ENCODE measurements at places on chromosomes 6 and 20.

- no peaks in the 10 kb centered on the region for H3K36me3 ChIP-seq
- H3K27me3 ChIP-seq: no peaks in the 10 kb centered on the region
- H3K4me3 ChIP-seq: no peak overlapping the region
- H3K4me1 ChIP-seq: peaks cover 8% of the 10 kb centered on the region
- no peak for DNase-seq
- no peak overlapping the region for H3K27ac ChIP-seq
These were observed 120.2 kb upstream of the RAB32 start for GRCh38 chr6:146423452-146423851.

DNA sequence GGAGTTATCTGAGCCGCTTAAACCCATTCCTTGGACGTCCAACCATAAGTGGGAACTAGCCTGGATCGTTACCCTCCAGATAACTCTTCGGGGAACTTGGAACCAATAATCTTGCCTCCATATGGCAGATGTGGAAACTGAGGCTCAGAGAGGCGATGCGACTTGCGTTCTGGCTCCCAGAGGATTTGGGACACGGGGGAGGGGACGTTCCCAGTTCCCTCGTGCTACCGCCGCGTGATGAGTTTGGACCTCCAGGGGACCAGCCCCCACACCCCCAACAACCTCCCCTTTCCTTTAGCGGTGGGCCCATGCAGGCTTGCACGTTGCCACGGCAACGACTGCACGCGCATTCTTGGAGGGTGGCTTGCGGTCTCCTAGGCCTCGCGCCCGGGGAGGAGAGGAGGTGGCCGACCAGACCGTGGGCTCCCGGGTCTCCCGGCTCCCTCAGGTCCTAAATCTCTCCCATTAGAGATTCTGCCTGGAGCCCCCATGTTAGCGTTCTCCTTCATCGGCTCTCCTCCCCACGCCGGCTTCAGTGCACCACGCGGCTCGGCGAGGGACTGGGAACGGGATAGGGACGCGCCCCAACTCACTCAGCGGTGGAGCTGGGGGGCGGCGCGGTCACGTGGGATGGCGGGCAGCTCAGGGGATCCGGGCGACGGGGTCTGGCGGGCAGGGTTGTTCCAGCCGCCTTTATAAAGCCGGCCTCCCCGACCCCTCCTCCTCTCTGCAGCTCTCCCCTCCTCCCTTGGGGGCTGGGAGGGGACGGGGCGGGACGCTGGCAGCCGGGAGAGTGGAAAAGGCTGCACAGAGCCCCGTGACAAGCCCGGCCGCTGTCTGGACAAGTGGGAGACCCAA is at the start of gene PLTP:
Gene PLTP (minus strand): TSS at position 670 of the 858 bp plus-strand sequence. CDS start 703 bp downstream, outside the sequence.
- H3K4me3 ChIP-seq: peak within 1 kb of the TSS; percentile 68
- H3K36me3 ChIP-seq: no peaks in the 10 kb centered on the region
- peaks cover 4% of the 10 kb centered on the region for H3K27me3 ChIP-seq
- H3K4me1 ChIP-seq: peaks cover 5% of the 10 kb centered on the region
- peak; percentile 89 for DNase-seq

- H3K36me3 ChIP-seq: no peaks in the 10 kb centered on the region
- DNase-seq: no peak
- H3K4me3 ChIP-seq: no peak overlapping the region
- H3K4me1 ChIP-seq: peaks cover 10% of the 10 kb centered on the region
- no peaks in the 10 kb centered on the region for H3K27me3 ChIP-seq
These were observed 78.5 kb upstream of the MAFB start for GRCh38 chr20:40767615-40767924.

- peaks cover 15% of the 10 kb centered on the region for H3K4me1 ChIP-seq
- H3K36me3 ChIP-seq: no peaks in the 10 kb centered on the region
- DNase-seq: no peak
- H3K4me3 ChIP-seq: no peak overlapping the region
- no peaks in the 10 kb centered on the region for H3K27me3 ChIP-seq
These were observed 3.0 kb upstream of the MLIP start for GRCh38 chr6:54108271-54108670.

DNA sequence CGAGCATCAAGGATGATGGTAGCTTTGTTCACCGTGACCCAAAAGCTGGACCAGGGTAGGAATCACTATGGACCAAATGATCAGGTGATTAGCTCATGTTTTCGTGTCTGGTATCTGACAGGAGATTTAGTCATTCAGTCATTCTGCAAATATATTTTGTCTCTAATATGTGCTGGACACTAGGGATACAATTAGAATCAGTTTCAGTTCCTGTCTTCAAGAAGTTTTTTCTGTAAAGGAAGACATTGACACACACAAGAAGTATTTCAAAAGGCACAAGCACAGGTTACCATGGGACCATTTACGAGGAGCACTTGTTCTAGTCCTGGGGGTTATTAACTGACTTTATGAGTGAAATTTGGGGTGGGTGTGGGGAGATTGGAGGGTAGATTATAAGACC is 244.9 kb downstream of the HIVEP2 start:
- H3K27me3 ChIP-seq: no peaks in the 10 kb centered on the region
- H3K4me1 ChIP-seq: no peaks in the 10 kb centered on the region
- H3K36me3 ChIP-seq: no peaks in the 10 kb centered on the region
- no peak overlapping the region for H3K4me3 ChIP-seq
- DNase-seq: no peak

- no peaks in the 10 kb centered on the region for H3K36me3 ChIP-seq
- H3K27ac ChIP-seq: no peak overlapping the region
- H3K27me3 ChIP-seq: no peaks in the 10 kb centered on the region
These were observed 112.3 kb upstream of the CST7 start for GRCh38 chr20:24836661-24837299.

GRCh38 chr6:163750431-163751031 is 336.0 kb downstream of the QKI start:
- DNase-seq: no peak
- H3K27ac ChIP-seq: no peak overlapping the region
- no peak overlapping the region for H3K4me3 ChIP-seq
- no peaks in the 10 kb centered on the region for H3K36me3 ChIP-seq
- no peaks in the 10 kb centered on the region for H3K27me3 ChIP-seq
- H3K4me1 ChIP-seq: peaks cover 14% of the 10 kb centered on the region

DNA sequence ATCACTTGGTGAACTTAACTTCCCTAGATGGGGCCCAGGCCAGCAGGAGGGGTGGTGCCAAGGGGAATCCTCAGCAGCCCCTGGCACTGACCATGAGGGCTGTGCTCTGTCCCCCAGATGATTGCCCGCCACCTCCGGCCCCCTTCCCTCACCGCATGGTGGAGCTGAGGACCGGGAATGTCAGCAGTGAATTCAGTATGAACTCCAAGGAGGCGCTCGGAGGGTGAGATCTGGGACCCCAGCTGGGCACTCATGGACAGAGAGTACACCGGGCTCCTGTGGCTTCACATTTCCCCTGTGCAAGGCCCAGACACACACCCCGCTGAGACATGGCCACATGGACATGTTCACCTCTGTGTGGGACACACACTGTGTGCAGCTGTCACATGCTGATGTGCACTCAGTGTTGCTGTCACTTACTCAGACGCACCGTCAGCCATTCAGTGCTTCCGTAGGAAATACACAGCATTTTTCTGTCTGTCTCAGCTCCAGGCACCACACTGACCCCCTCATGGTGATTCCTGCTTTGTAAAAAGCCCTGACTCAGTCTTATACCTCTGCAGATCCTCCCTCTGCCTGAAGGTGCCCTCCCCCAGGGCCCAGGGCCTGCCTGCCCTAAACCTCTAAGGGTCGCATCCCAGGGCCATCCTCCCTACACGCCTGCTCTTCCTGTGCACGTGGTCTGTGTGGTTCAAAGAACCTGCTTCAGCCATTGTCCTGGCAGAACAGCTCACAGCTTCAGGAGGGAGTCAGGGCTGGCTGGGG is 4.4 kb downstream of the MYLK2 start:
- no peaks in the 10 kb centered on the region for H3K27me3 ChIP-seq
- H3K36me3 ChIP-seq: no peaks in the 10 kb centered on the region
- no peak for DNase-seq

GRCh38 chr20:47680804-47681529 is 104.3 kb downstream of the SULF2 start:
- H3K36me3 ChIP-seq: no peaks in the 10 kb centered on the region
- H3K27ac ChIP-seq: no peak overlapping the region
- H3K27me3 ChIP-seq: no peaks in the 10 kb centered on the region

GRCh38 chr20:62953839-62954703 is 1.6 kb downstream of the SLC17A9 start:
- peak; percentile 73 for DNase-seq
- peaks cover 6% of the 10 kb centered on the region for H3K27me3 ChIP-seq
- no peaks in the 10 kb centered on the region for H3K36me3 ChIP-seq
- peaks cover 21% of the 10 kb centered on the region for H3K4me1 ChIP-seq
- H3K27ac ChIP-seq: no peak overlapping the region
- peak overlapping the region; percentile 32 for H3K4me3 ChIP-seq

DNA sequence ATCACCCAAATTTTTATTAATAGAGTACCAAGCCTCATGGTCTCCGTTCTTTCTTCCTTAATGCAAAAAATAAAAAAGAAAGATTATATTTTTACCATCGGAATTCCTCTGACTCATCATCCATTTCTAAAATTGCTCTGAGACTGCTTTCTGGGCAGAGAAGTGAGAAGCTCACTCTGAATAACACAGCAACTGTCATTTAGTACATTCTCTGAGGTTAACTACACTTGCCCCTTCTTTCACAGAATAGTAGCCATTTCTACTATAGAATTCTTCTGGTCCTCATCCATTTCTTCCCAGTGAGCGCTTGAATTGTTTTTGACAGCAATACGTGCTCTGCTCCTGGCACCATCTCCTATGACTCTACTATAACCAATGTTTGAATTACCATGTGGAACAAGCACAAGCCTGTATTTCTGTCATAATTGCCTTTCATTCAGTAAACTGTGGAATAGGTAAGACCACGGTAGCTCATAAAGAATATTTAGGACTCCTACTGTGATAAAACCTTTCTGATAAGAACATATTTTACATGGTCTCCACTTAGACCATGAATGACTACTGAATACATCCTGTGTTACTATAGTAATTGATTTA is 435.5 kb upstream of the NRSN1 start:
- no peaks in the 10 kb centered on the region for H3K27me3 ChIP-seq
- H3K36me3 ChIP-seq: no peaks in the 10 kb centered on the region
- H3K4me3 ChIP-seq: no peak overlapping the region
- no peak overlapping the region for H3K27ac ChIP-seq

- no peaks in the 10 kb centered on the region for H3K27me3 ChIP-seq
- no peak for DNase-seq
- H3K36me3 ChIP-seq: no peaks in the 10 kb centered on the region
- H3K4me3 ChIP-seq: no peak overlapping the region
- H3K27ac ChIP-seq: no peak overlapping the region
These were observed 205.5 kb upstream of the QKI start for GRCh38 chr6:163209005-163209404.
